ENCODE measurements at places on chromosomes 7 and 10.

GRCh38 chr10:63430999-63431356, 34.8 kb downstream of the JMJD1C start:
- DNase-seq: no peak

DNA sequence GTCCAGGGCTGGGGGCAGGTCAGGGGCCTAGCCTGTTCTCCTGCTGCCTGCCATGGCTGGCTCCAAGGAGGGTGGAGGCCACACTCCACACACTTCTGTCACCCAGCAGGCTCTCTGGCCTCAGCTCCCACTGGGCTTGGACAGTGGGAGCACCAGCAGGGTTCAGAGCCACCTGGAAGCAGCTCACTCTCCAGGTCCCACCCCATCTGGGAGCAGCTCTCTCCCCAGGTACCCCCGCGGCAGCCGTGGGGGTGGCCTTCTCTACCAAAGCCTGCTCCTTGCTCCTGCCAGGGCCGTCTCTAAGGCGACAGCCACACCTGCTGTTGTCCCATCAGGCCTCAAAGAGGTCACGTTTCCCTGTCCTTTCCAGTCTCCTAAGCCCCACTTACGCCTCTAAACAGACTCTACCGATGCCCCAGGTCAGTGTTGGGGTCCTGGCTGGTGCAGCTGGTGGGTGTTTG, 142.5 kb upstream of the RET start:
- no peak for DNase-seq

GRCh38 chr10:23441251-23441650, 2.4 kb downstream of the OTUD1 start:
- DNase-seq: no peak

GRCh38 chr10:124174071-124174566, 80.7 kb upstream of the CHST15 start:
- no peak for DNase-seq

DNA sequence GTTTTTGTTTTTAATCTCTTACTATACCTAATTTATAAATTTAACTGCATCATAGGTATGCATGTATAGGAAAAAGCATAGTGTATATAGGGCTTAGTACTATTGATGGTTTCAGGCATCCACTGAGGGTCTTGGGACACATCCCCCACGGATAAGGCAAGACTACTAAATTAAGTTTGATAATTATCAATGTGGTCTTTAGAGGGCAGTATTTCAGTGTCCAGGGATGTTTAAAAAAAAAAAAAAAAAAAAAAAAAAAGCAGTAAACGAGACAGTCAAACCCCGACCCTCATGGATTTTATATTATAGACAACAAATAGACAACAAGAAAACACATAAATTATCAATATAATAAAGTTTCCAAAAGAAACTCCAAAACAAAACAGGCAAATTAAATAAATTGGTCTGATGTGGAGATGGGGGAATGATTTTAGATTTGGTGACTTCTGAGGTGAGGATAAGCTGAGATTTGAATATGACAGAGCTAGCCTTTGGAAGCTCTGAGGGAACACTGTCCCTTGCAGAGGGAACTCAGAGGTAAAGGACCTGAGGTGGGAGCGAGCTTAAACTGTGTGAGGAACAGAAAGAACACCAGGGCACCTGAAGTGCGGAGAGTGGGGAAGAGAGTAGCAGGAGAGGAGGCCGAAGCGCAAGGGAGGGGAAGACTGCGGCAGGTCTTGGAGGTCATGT, 14.8 kb downstream of the ACSM6 start:
- DNase-seq: peak; percentile 56

DNA sequence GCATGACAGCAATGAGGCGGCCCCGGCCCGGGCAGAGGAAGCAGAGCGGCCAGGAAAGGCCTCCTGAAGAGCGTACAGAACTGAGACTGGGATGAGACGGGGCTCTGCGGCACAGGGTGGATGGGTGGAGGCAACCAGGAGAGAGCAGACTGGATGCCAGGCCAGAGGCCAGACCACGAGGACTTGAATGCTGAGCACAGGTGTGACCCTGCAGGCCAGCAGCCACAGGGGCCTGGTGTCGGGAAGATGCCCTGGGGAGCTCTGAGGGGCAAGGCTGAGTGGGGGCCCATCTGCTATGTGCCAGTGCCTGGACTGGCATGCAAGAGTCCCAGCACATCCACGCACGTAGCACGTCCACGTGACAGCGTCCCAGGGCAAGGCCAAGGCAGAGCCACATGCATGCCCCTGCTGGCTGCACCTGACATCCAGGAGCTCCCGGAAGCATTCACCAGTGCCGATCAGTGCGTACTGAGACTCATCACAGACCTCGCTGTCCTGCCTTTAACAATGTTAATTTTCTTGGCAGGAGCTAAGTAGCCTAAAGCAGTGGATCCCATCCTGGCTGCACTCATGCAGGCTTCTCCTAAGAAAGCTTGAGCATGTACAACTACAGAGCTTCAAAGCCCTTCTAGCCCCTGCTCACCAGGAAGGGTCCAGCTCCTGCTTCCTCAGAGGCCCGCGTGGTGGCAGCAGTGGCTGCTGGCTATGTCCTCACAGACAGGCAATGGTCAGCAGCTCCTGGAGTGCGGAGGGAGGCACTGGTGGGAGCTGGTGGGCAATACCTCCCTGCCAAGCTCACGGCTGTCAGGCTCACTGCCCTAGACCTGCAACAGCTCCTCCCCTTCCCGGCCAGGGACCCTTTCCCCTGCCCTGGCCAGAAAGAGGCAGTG, 18.0 kb downstream of the GRID1 start:
- peak; percentile 14 for DNase-seq

GRCh38 chr7:102294589-102294988, 7.9 kb downstream of the SH2B2 start:
- no peak for DNase-seq

DNA sequence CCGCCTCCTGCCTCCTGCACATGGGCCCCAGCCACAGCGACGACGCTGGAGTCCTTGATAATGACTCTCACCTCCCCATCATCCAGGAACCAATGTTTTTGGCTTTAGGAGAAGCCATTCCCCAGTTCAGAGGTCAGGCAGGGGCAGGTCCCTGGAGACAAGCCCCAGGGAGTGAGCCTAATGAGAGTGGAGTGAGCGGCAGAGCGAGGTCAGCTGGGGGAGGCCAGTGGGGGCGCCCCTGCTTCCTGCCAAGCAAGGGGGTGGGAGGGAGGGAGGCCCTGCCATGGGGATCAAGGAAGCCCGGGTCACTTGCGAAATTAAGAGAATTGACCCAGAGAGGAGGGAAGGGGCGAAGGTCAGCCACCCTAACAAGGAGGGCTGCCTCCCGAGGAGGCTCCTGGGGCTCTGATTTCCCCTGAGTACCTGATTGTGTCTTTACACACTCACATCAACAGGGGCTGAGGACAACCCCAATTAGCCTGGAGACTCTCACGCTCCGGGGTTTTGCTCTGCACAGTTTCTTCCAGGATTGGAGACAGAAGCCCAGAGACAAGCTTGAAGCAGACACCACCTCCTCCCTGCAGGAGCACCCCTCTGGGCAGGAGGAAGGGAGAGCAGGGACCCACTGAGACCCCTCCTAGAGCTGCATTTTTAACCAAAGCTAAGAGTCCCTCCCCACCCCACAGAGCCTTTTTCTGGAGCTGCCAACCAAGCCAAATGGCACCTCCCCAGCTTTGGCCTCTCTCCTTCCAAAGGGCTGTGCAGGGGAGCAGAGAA, 112.1 kb downstream of the COL13A1 start:
- DNase-seq: no peak

All from OCI-M1 (cell line).